ENCODE measurements at places on chromosomes 4 and X. TPM values are rescaled to one million over a fixed set of nuclear protein-coding genes. Genes with fewer than 3 reads are reported as not detected.

IGSF1 gene
- total RNA-seq = not detected

KIAA1210 gene
- total RNA-seq = not detected

ARMCX1 gene
- total RNA-seq = 70.4 TPM

NUP62CL gene
- not detected for total RNA-seq

TEX11 gene
- total RNA-seq = under 0.01 TPM

SPACA5 gene
- not detected for total RNA-seq

FGF13 gene
- total RNA-seq = 4.6 TPM

TMEM154 gene
- total RNA-seq = 0.50 TPM

CLDN24 gene
- total RNA-seq = not detected

CXorf49 gene
- total RNA-seq = not detected

NWD2 gene
- not detected for total RNA-seq

SCARB2 gene
- 365 TPM for total RNA-seq

FREM3 gene
- not detected for total RNA-seq

ARHGEF38 gene
- not detected for total RNA-seq

FAM193A gene
- total RNA-seq = 7.4 TPM

SLC26A1 gene
- total RNA-seq = 0.33 TPM

PALLD gene
- total RNA-seq = 205 TPM

FLNA gene
- total RNA-seq = 2,298 TPM

KLB gene
- total RNA-seq = not detected

LRRC66 gene
- 0.51 TPM for total RNA-seq

CENPE gene
- 1.5 TPM for total RNA-seq

HTATSF1 gene
- total RNA-seq = 33.2 TPM

LRP2BP gene
- 0.51 TPM for total RNA-seq

HGFAC gene
- under 0.01 TPM for total RNA-seq

DMRTC1B gene
- total RNA-seq = not detected

FAM47E gene
- total RNA-seq = 1.0 TPM

DUSP9 gene
- total RNA-seq = under 0.01 TPM

RADX gene
- 1.7 TPM for total RNA-seq

LRIT3 gene
- under 0.01 TPM for total RNA-seq

TMEM164 gene
- total RNA-seq = 7.4 TPM

POU3F4 gene
- total RNA-seq = not detected
